ENCODE measurements at places on chromosomes 6 and 20.

DNA sequence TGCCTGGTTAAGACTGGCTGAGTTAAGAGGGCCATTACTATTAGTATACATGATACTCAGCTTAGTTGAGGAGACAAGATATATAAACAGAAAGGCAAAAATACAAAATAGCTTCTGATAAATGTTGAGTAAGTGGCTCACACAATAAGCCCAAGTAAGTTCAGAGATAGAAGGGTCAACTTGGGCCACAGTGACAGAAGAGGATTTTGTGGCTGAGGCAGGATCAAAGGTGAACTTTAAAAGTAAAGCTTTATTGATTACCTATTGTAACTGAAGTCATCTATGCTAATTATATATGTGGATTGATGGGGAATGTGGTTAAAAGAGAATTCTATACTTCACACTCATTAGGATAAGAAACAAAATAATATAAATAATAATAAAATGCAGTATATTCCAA, 80.8 kb downstream of the PHACTR2 start:
- DNase-seq = no peak

DNA sequence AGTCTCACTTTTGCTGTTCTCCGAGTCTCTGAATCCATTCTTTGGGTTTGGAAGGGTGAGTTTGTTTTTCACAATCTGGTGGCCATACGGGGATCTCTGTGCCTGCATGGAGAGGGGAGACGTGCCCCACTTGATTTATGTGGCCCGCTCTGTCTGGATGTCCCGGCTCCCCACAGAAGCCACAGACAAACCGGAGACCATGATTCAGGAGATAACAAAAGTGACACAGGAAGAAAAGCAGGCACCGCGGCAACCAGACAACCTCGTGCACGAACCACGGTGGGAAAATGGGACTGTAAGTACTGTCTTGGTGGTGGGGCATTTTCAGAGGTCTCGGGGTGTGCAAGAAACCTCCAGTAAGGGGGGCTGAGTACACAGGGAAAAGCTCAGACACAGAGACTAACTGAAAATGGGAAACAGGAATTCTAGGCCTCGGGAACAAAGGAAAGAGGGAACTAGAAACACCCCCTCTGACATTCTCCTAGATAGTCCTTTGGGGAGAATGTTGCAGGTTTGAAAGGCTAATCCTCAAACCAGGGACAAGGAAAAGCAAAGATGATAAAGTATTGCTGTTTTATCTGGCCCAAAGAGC, 22.1 kb upstream of the ZNF318 start:
- peak; percentile 76 for DNase-seq

GRCh38 chr6:56789879-56790278, 147.2 kb upstream of the DST start:
- DNase-seq = no peak

- no peak for DNase-seq
Observed at GRCh38 chr20:10673176-10673841, 490 bp downstream of the JAG1 start.

- DNase-seq = no peak
Observed at GRCh38 chr20:50037123-50037522, 54.3 kb downstream of the SNAI1 start.

DNA sequence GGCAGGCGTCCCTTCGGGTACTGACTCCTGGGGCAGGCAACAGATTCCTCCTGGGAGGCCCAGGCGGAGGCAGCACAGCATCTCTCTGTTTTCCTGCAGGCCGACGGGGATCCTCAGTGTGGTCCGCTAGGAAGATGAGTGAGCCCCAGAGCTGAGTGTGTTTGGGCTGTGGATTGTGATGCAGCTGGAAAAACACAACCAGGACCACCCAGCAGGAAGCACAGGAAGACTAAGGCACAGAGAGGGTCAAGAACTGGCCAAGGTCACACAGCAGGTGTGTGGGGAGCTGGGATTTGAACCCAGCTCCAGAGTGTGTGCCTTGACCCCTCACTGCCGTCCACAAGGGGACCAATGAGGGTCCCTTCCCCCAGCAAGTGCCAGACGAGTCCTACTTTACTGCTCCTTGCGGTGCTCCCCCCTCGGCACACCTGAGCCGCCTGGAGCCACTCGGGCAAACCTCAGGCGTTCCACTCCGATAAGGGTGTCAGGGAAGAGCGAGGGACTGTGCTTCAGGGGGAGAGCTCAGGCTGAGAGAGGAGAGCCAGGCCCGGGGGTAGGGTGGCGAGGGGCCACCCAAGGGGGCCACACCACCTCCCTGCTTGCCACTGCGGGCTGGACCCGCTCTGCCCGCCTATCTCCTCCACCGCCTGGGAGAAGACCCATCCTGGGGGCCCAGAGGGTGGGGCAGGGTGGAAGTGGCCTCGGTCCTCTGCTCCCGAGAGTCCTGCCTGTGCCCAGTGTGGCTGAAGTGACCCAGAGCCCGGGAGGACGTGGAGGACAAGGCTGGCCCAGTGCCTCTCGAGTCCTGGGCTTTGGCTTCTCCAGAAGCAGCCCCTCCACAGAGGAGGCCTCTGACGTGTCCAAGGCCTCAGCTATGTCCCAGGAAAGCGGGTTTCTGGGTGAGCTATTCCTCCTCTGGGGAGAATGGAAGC, 63.3 kb downstream of the YTHDF1 start:
- DNase-seq = no peak

GRCh38 chr20:20489054-20489453, 121.2 kb downstream of the INSM1 start:
- DNase-seq = no peak

DNA sequence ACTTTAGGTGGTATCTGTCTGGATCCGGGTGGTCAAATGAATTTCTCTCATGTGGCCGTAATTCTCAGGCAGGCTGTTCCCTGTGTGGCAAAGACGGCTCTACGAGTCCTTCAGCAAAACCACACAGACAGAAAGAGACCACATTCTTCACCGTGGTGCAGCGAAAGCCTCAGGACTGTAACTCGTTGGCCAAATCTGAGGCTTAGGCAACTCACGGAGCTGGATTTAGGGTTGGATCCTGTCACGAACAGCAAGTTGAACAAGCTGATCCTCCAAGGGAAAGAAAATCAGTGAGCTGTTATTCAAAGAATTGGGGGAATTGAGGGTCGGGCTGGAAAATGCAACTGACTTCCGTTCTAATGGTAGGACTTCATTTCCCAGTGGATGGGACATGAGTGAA, 167.4 kb downstream of the ZMYND8 start:
- no peak for DNase-seq

DNA sequence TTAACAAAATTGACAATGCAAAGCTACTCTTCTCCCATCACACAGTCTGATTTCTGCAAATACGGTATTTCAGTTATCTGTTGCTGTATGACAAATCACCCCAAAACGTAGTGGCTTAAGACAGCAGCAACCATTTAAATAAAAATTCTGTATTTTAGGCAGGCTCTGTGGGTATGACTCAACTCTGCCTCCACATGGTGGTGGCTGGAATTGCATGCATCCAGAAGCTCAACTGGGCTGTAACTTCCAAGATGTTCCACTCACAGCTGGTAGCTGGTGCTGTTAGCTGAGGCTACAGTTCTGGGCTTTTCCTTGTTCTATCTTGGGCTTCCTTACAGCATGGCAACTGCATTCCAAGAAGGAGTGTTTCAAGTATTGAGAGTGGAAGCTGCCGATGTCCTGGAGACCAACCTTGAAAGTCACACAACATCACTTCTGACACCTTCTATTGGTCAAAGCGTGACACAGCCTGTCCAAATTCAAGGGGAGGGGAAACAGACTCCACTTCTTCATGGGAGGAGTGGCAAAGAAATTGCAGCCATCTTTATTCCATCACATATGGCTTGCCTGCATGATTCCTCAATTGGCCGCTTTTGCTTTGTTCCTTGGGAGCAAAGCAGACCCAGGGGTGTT, 39.7 kb upstream of the TULP1 start:
- peak; percentile 73 for DNase-seq

DNA sequence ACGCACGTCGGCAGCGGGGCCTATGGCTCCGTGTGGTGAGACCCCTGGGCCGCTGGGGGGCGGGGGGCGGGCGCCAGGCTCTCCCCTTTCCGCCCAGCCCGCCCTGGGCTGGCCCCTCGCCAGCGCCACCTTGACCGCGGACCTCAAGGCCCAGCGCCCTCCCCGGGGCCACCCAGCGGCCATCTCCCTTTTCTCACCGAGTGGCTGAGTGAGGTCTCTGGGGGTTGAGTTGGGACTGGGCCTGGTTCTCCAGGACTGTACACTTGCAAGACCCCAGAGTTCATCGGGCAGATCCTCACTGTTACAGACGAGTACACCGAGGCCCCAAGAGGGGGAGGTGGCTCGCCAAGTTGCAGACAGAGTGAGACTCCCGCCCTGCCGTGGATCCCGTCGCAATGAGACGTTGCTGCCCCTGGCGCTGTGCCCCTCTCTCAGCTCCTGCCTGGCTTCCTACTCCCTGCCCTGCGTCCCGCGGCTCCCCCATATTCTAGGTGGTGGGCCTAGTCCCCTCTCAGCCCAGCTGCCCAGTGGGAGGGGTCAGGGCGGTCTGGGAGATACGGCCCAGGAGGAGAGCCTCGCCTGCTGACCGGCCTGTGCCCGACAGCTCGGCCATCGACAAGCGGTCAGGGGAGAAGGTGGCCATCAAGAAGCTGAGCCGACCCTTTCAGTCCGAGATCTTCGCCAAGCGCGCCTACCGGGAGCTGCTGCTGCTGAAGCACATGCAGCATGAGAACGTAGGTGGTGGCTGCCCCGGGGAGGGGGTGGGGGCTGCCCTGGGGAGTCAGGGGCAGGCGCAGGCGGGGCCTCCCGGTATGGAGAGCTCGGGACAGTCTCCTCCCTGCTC, 576 bp downstream of the MAPK13 start:
- DNase-seq = peak; percentile 61

DNA sequence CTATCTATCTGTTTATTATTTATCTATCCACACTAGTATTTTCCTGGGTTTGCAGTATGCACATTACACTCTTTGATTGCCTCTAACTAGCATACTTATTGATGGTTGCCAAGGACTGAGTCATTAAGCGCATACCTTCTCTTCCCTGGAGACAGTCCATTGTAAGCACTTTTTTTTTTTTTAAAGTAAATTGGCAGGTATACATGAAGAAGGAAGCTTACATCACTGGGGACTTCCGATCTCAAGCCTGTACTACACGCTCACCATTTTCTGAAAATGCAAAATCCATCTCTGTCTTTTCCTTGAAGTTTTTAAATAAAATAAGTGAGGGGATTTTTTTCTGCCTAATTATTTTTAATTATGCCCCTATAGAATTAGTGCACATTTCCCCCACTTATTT, 63.5 kb downstream of the HMGN3 start:
- DNase-seq = no peak

DNA sequence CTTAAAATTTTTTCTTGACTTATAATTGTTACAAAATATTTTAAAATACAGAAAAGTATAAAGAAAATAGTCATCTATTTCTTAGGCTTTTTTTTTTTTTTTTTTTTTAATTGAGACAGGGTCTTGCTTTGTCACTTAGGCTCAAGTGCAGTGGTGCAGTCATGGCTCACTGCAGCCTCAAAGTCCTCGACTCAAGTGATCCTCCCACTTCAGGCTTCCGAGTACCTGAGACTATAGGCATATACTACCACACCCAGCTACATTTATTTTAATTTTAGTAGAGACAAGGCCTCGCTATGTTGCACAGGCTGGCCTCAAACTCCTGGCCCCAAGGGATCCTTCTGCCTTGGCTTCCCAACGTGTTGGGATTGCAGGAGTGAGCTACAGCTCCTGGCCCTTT, 5.3 kb upstream of the ACAT2 start:
- DNase-seq = no peak

DNA sequence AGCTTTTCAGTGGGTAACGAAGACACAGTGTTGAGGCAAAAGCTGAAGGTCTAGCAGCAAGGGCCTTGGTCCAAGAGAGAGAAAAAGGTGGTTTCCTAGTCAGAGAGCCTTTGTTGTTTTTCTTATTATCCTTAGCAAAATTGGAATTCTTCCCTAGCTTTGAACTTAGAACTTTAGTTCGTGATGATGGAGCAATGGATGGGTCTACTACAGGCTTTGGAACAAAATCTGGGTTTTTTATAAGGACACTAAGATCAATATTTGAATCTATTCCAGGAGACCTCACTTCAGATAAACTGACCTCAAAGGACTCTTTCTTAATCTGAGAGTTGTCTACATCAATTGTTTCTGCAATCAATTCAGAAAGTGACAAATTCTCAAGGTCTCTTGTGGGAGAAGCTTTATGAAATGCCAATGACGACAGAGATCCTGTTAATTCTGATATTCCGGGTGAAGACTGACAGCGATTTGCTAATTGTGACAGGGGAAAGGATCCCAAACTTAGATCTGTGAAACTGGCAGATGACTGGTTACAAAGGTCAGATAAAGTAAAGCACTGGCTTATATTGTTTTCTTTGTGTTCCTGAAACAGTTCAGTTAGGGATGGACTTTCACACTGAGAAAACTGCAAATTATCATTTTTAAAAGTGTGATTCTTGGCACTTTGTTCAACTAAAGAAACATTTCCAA, 17.7 kb downstream of the HBS1L start:
- no peak for DNase-seq

GRCh38 chr6:26163427-26164119, 76.3 kb downstream of the HFE start:
- DNase-seq = no peak

GRCh38 chr6:75748743-75749538, at the start of gene MYO6:
Gene MYO6, plus strand, starts transcription at chr6:75749239. Its CDS starts 68,309 bp downstream, at chr6:75817548.
- peak; percentile 48 for DNase-seq

DNA sequence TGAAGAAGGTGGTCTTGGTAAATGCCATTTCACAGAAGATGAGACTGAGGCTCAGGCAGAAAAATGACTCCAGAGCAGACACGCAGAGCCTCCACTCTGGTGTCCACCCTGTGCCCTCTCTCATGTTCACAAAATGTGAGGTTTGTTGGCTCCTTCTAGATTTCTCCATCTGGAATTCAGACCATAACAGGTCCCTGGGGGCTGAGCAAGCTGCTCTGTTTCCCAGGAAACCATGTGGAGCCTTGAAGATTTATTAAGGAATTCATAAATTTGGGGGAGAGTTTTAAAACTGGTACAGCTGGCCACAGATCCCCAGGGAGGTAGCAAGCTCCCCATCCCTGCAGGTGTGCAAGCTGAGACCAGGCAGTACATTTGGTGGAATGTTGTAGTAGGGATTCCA, 38.8 kb upstream of the SIRPA start:
- no peak for DNase-seq

- no peak for DNase-seq
Observed at GRCh38 chr6:15504581-15505350, 158.1 kb downstream of the DTNBP1 start.

DNA sequence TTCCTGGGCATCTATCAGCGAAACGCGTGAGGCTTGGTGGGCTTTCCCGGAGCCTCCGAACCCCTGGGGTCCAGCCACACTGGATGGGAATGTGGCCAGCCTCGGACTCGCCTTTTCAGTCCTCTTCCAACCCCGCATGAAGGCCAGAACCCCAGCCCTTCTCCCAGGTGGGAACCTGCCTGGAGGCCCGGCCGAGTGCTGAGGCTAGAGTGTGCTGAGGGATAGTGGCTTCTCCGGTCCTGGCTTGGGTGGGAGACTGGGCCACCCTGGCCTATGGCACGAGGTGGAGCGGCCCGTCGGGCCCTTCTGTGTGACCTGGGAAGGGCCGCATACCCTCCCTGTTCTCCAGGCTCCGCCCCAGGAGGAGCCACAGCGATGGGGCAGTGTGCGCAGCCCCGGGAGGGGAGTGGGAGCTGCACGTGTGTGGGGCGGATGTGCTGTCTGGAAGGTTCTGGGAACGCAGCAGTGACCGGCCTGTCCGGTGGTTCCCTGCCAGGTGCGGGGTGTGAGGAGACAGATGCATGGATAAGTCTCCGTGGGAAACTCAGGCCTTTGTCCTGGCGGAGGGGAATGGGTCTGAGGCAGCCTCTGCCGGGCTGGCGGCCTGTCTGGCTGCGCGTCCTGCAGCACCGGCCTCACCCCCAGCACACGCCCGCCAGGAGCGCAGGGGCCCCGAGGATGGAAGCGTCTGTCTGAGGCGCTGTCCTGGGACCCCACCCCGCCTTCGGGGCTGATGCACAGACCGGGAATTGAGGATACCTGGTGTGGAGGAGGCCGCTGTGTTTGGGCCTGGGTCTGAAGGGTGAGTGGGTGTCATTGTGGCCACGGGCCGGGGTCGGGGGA, 1.1 kb upstream of the BHLHE23 start:
- DNase-seq = no peak
